Stimulated activated CD4-positive, alpha-beta T cell treated with anti-CD3 and anti-CD28 coated beads, Interleukin-2, amount 100 ng/mL, for 4 hours (primary cell): ENCODE measurements at places on chromosomes 2 and 18.

GRCh38 chr2:24517247-24517646, 26.2 kb downstream of the NCOA1 start:
- DNase-seq: no peak

- DNase-seq: no peak
Measured at GRCh38 chr2:181438261-181438660, 18.9 kb upstream of the ITGA4 start.

DNA sequence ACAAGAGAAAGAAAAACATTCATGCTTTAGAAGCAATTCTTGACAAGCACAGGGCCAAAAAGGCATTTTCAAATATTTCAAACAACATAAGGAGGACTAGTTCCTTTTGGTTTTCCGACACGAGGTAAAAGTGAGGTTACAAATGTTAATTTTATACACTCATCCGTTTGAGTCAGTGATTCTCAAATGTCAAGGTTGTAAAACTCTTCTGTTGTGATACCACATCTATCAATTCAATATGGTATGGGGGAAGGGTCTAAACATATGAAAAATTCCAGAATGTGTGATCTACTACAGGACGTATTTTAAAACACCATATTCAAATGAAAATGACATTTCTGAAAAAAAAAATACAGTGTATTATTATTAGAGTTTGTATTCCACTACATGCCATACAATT, 52.7 kb downstream of the TGIF1 start:
- no peak for DNase-seq

- DNase-seq: no peak
Measured at GRCh38 chr2:10245661-10246060, 57.0 kb upstream of the HPCAL1 start.

- DNase-seq: no peak
Measured at GRCh38 chr2:15073664-15074063, 441.1 kb downstream of the LRATD1 start.

DNA sequence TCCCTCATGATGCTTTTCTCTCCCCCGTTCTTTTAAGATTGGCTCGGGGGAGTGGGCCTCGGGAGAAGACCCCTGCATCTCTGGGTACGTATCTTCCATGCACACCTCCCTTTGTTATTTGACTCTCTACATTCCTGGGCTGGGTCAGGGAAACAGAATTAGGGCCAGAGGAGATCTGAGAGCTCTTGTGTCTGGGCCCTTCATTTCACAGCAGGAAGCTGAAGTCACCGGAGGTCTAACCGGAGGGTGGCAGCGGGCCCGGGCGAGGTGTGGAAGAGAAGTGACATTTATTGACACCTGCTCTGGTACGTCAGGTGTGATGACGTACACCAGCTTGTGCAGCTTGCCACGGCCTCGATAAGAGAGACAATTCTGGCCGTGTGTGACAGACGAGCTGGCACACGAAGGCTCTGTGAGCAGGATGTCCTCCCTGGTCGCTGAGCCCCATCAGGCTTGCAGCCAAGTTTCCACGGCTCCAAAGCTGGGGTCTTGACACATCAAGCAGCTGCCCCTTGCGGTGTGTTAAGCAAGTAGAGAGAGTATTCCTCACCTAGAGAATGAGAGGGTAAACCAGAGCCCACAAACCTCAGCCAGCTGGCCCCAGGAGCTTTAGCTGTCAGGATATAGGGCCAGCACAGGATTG, 30.4 kb downstream of the TOGARAM2 start:
- DNase-seq: peak; percentile 42

DNA sequence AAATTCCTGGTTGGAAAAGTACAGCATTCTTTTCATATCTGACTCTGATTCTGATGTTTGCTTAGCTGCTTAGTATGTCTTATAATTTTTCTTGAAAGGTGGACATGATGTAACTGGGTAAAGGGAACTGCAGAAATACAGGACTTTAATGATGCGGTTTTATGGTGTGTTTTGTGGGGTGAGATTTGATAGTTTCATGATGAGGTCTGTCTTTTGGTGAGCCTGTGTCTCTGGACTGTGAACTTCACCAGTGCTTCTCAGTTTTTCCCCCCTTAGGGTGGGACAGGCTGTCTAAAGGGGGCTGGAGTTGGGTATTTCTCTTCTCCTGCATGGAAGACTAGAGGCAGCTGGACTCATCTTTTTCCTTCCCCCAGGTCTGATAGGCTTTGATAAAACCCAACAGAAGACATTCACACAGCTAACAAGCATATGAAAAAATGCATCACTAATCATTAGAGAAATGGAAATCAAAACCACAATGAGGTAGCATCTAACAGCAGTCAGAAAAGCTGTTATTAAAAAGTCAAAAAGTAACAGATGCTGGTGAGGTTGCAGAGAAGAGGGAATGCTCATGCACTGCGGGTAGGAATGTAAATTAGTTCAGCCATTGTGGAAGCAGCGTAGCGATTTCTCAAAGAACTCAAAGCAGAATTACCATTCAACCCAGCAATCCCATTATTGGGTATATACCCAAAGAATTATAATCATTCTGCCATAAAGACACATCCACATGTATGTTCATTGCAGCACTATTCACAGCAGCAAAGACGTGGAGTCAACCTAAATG, 77.6 kb downstream of the EPC2 start:
- DNase-seq: no peak

GRCh38 chr18:58174285-58174684, 130.3 kb downstream of the NEDD4L start:
- no peak for DNase-seq

DNA sequence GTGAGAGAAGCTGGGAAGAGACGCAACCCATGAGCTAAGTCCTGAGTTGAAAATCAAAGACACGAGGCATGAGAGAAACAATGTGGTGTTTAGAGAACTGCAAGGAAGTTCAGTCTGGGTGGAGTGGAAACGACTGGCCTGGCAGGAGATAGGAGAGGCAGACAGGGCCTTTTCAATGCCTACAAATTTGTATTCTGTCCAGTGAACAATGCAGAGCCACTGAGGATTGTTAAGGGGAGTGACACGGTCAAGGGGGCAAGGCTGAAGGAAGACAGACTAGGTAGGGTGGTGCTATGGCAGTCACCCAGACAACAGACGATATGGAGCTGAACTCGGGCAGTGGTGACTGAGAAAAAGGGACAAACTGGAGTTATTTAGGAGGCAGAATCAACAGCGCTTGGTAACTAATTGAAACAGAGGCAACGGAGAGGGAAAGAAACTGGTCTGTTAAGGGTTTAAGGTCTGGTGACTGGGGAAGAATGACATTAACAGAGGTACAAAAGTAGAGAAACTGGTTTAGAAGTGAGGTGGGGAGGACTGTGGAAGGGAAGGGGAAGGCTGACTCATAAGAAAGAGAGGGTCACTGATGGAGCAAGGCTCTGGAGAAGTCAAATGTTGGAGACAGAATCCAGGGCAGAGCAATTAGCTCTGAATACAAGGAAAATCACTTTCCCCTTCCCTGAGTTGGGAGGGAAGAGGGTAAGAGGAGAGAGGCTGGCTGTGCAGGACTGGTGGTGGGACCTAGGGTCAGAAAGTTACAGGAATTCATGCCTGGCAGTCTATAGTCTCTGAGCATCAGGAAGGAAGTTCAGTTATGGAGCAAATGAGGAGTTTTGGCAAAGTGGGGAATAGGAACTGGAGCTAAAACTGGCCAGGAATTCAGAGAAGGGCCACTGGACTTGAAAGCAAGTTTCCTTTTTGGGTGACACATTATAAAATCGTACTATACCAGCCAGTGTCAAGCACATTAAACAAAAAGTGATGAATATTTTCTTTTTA, 63.4 kb upstream of the CHRNA1 start:
- no peak for DNase-seq

- no peak for DNase-seq
Measured at GRCh38 chr2:215900203-215900611, 113.1 kb downstream of the MREG start.

DNA sequence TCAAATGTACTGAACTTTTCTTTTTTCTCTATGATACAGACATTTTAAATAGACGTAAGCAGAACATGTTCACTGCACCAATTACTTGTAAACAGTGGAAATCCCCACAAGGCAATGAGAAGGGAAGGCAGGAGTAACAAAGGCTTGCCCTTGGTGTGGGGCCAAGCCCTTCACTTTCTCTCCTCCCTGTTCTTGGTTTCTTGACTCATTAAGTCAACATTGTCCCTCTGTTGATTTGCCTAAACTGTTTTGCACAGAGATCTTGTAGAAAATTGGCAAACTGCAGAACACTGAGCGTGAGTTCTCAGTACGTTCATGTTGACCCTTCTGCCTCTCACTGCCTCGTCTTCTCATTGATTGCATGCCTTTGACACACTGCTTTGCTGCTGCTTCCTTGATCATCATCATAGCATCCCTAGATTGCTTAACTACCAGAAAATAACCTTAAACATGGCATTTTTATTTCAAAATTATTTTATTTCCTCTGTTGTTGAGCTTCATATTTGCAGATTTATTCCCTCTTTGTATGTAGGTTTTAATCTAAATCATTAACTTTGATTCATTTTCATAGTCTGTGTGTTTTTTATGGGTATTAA, 257.7 kb downstream of the PTGR3 start:
- DNase-seq: no peak

GRCh38 chr2:5976531-5977065, 284.4 kb downstream of the SOX11 start:
- no peak for DNase-seq

- peak; percentile 15 for DNase-seq
Measured at GRCh38 chr2:201448701-201449100, 2.6 kb downstream of the TRAK2 start.

GRCh38 chr2:55114082-55114481, 63.8 kb upstream of the RTN4 start:
- no peak for DNase-seq

DNA sequence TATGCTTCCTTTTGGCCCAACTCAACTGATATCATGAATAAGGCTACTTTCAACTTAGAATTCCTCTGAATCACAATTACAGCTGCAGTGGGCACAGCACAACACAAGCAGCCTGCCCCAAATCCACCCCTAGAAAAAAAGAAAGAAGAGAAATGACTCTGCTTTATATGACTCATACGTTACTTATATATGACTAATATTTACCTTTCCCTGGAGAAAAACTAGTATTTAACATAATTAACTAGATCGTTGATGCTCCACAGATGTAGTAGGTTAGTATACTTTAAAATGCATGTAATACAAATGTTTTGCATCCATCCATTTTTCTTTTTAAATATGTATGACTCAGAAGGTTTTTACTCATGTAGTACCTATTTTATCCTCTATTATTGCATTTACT, 133.3 kb upstream of the UNC80 start:
- DNase-seq: no peak

- no peak for DNase-seq
Measured at GRCh38 chr2:178234648-178235047, 40.3 kb downstream of the OSBPL6 start.

DNA sequence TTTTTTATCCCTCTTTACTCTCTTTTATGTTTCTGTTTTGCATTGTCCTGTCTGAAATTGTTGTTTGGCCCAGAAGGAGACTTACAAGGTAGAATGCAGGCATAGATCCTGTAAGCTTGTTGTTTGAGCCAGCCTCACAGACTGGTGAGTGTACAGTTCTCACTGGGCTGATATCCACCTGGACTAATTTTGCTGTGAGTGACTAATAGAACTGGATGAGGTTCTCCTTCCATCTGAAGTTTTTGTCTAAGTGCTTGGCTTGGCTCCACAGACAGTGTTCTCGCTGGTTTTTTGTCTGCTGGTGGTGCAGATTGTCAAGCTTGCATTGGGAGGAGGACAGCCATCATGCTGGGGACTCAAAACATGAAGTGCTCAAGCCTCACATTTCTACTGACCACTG, 495.7 kb downstream of the TSN start:
- DNase-seq: no peak

GRCh38 chr2:240161087-240161750, 20.8 kb upstream of the OTOS start:
- DNase-seq: no peak

GRCh38 chr18:49340446-49340845, 120.0 kb downstream of the DYM start:
- no peak for DNase-seq

DNA sequence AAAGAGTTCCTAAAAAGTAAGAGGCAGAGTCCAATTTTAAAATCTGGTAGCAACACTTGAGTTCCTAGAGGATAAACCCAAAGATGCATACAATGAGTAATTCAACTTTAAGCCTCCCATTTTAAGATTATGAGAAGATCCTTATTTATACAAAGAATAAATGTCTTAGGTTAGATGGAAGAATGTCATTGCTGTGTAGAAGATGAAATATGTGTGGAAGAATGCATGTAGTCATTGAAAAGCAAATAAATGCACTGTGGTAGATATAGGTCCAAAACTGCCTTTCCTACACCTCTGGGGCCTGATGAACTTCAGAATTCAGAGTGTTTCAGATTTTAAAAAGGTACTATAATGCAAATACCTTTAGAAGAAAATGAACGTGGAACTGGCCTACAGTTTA, 58.7 kb upstream of the LRP1B start:
- no peak for DNase-seq

DNA sequence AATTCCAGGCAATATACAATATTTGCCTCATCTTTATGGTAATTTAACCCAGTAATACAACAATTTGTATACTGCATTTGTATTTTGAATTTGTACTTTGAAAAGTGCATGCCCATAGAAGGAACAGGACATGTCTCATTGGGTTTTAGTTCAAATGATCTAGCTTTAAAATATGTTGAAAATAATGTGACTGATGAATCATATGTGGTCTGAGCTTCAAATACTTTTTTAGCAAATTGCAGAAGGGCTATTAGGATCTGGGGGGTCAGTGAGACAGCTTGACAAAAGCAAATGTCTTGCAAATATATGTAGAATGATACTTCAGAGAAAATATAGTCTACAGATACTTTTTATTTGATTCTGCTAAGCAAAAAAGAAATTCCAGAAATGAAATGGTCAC, 248.9 kb downstream of the DCC start:
- DNase-seq: no peak

- DNase-seq: no peak
Measured at GRCh38 chr2:121007490-121007853, 271.8 kb downstream of the GLI2 start.

GRCh38 chr2:148876202-148876594, 1.2 kb downstream of the KIF5C start:
- no peak for DNase-seq

GRCh38 chr18:34345738-34346137, 121.0 kb upstream of the NOL4 start:
- no peak for DNase-seq
